NCI-H345 (cell line): ENCODE measurements at places on chromosomes 2 and 18.

GRCh38 chr2:46964835-46965560 lies 49.4 kb upstream of the MCFD2 start:
- DNase-seq = no peak

- no peak for DNase-seq
Observed at GRCh38 chr2:63891488-63892030, 49.9 kb downstream of the UGP2 start.

DNA sequence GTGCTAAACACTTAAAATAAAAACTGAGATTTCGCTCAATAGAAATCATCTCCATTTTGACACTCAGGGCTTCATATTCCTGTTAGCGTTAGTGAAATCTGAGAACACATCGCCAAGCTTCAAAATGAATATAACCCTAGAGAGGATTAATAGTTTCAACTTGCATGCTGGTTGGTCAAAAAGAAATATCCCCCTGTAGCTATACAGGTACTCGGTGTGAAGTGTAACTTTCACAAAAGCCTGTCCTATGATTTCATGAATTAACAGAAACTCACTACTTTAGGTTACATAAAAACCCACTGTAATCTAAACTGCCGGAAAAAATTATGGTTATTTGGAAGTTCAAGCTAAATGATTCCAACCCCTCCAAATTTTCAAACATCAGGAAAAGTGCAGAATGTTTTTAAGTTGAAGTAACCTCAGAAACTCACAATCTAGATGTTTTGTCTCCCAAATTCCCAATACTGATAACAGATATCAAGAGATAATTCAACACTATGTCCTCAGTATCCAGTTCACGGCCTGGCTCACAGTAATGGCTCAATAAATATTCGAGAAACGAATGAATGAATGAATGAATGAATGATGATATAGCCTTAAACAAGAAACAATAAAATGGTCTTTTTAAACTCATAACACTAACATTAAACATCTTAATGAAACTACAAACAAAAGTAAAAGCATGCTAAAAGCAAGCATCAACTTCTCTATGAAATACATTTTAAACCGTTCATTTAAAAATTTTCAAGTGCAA lies 2.5 kb downstream of the TLK1 start:
- no peak for DNase-seq

DNA sequence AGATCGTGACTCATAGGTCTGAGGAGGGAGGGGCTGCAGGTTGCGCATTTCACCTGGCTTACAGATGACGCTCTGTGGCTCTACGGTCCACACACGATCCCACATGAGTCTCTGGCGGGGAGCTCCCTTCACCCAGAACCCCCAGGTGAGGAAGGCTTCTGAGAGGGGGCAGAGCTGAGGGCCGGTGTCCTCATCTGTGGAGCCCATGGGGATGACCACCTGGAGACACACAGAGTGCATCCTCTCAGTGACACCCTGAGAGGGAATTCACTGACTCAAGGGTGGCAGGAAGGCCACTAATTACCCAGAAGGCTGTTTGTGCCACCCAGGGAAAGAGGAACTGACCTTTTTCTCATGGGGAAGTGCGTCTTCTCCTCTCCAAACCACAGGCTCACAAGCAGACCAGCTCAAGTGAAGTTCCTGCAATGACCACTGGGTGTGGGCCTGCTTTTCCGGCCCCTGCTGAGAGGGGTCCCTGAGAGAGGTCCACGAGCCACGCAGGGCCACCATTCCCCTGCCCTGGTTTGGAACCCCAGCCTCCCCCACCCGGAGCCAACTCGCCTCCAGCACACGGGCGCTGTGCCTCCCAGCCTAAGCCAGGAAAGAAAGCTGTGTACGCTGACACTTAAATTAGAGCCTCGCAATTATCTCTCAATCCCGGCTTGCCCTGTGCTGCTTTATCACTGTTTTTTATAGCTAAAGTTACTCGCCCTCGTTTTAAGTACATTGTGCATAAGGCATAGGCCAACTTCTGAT lies 114.1 kb downstream of the BCL11A start:
- DNase-seq = no peak

DNA sequence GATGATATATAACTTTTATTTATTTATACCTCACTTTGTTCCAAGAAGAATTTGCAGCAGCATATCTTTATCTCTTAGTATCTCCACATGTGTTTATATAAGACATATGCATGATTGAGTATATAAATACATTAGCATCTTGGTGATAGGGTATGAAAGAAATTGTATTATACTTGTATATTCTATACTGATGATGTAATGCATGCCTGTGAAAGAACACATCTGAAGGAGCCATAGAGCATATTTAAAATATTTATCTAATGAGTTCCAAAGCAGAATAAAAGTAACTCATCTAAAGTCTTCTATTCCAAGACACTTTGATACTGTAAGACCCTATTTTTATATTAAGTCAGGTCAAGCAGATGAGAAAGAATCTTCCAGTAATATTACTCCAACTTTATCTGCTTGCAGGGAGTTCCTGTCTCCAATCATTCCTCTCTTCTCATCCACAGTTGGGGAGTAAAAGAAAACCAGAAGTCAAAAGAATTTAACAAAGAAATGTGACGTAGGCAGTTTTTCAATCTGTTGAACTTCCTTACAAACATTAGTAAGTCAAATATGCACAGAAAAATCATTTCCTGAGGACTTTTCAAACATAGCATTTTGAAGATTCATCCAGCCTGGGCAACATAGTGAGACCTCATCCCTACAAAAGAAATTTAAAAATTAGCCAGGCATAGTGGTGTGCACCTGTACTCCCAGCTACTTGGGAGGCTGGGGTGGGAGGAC lies 76.7 kb downstream of the DTNB start:
- DNase-seq = no peak

DNA sequence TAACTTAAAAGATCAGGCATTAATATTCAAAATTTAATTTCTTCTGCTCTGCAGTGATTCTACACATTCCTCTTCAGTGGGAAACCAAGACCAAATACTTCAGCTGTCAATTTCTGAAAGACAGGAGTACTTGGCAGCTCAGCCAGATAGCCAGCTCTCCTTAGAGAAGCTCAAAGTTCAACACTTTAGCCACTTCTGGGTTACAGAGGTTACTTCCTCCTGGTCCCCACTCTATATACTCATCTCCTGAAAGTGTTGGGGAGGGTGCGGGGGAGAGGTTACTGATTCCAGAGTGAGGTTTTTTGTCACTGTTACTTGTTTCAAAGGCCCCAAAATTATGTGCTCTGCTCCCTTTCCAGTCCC lies 4.1 kb downstream of the CYTIP start:
- no peak for DNase-seq
